Activated T-cell treated with anti-CD3 and anti-CD28 coated beads, Interleukin-2, amount 50 U/mL, for 1 hour (primary cell): ENCODE measurements at places on chromosomes 16 and 17.

GRCh38 chr16:83737729-83738354, 69.9 kb upstream of the HSBP1 start:
- DNase-seq: no peak

DNA sequence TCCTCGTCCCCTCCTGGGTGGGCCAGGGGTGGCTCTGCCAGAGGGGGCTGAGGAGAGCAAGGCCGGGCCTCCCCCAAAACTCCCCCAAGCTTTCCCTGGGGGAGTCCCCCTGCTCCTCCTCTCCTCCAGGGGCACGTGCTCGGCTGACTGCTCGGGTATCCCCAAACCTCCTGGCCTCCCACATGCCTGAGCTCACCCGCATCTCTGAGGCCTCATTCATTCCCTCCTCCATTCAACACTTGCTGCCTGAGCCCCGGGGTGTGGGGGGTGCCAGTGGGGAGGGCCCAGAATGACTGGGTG, 83.1 kb downstream of the RTN4RL1 start:
- DNase-seq: no peak

- no peak for DNase-seq
Measured at GRCh38 chr16:5761592-5761991, 664.0 kb upstream of the EEF2KMT start.

GRCh38 chr16:19528666-19529065, 4.9 kb downstream of the CCP110 start:
- no peak for DNase-seq
